ENCODE measurements at places on chromosomes 5 and 9.

DNA sequence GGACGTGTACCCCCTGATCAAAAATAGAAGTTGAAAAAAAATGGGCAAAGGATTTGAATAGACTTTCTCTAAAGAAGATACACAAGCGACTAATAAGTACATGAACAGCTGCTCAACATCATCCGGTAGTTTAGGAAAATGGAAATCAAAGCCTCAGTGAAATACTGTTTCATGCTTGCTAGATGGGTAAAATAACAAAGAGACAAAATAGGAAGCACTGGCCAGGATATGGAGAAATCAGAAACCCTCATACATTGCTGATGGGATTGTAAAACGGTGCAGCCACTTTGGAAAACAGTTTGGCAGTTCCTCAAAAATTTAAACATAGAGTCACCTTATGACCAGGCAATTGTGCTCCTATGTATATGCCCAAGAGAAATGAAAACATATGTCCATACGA is 65.0 kb upstream of the SUB1 start:
- no peak for DNase-seq

DNA sequence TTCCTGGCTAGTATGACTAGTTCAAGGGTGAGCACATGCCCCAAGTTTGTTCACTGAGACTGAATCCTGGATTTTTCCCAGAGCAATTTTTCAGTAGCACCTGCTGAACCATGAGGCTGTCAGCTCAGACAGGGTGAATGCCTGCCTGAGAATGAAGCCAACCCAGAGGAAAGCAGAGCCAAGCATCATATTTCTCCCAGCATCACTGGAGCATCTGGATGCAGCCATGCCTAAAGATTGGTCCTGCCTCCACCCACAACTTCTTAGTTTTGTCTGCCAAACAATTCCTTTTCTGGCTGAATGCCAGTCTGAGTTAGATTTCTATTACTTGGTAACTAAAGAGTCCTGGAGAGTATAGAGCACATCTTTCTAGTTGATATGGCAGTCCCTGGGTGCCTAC is 343.6 kb downstream of the CSNK1G3 start:
- DNase-seq = no peak

DNA sequence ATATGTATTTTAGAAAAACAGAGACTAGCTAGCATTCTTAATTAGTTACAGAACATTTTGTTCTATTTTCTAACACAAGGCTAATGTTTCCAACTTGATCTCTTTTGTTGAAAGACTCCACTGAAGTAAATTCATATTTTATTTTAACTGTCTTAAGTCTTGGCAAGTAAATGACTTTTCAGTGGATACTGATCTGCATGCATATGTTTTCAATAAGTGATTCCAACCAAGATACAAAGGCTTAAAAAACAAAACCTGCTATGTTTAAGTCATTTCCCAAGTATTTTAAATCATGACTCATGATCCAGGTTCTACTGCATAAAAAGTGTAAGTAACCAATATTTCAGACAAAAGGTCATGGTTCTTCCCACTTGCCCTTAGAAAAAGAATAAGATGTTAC is 5.7 kb downstream of the CDO1 start:
- no peak for DNase-seq

GRCh38 chr5:110441035-110441434 is 285.4 kb downstream of the TMEM232 start:
- DNase-seq = peak; percentile 27

DNA sequence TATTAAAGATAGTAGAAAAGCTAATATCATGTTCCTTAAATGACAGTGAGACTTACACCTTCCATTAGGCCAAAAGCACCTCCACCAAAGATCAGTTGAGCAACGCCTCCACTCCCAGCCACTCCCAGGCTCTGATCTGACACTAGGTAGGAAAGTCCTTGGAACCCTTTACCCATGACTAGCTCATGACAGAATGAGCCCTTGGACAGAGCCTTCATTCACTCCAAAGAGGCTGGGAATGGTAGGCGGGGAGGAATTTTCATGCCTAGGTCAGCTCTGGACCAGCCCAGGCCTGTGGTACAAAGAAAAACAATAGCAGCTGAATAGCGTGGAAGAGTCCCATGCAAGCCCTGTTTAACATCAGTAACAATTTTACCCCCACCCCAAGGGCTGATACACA is 493.7 kb downstream of the NR2F1-AS1 start:
- DNase-seq = no peak

- DNase-seq = no peak
These were observed 35.4 kb upstream of the TMC1 start for GRCh38 chr9:72485821-72486593.

DNA sequence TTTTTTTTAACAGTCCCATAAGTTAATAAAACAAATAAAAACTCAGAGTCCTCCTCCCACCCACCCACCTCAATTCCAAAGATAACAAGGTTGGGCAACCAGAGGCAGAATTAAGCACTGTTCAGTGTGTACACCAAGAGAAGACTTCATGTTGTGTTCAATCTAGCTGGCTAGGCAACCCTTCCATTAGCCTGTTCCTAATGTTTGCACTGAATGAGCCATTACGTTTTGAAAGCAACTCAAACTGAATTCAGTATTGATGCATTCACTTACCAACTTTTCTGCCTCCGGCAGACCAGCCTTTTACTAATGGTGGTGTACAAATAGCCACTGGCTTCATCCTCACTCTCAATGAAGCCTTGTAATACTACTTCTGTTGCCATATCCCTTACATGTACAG is 47.5 kb downstream of the PBX3 start:
- no peak for DNase-seq
